Left forelimb (tissue), 1 donor: ENCODE measurements at places on chromosomes 3 and 15.

DNA sequence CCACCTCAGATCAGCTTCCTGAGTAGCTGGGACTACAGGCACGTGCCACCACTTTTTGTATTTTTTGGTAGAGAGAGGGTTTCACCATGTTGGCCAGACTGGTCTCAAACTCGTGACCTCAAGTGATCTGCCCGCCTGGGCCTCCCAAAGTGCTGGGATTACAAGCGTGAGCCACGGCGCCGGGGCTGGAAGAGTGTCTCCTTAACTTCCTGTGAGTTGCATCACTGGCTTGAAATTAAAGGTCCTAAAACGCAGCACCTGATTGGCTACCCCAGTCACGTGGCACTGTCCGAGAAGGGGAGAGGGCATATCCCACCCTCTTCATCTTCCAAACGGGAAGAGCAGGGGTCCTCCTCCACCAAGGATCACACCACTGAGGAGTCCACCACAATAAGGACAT lies 5.5 kb upstream of the FAM174B start:
- no peak for DNase-seq

GRCh38 chr3:10140996-10141546 lies 507 bp upstream of the VHL start:
- no peak for DNase-seq

GRCh38 chr3:165852191-165852590 lies 15.0 kb upstream of the BCHE start:
- no peak for DNase-seq

- DNase-seq, result no peak
Measured at GRCh38 chr3:68207327-68207726, 552.9 kb upstream of the SUCLG2 start.

DNA sequence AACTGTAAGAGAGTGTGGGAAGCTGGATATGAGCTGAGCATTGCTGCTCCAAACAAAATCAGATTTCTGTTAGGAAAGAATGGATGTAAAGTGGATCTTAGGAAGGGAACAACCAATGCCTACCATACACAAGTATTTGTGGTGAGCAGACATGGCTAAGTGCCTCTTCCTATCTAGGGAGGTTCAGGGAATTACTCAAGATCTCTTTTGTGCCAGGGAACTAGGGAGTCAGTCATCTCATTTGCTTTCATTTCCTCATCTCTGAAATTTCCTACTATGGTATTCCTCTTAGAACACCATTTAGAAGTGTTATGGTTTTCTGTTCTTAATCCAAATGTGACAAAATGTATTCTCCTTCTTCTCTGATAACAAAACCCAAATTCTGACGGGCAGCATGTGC lies 396.5 kb downstream of the FHIT start:
- DNase-seq, result no peak

DNA sequence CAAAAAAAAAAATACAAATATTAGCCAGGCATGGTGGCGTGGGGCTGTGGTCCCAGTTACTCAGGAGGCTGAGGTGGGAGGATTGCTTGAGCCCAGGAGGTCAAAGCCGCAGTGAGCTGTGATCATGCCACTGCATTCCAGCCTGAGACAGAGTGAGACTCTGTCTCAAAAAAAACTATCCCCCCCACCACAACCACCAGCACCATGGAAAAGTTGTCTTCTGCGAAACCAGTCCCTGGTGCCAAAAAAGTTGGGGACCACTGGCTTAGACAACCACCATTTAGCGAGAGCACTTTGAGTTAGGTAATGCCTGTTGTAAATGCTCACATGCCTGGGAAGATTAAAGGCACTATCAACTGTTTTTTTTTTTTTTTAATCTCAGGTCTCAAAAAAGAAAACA lies 15.4 kb downstream of the ARHGAP31 start:
- DNase-seq, result no peak

DNA sequence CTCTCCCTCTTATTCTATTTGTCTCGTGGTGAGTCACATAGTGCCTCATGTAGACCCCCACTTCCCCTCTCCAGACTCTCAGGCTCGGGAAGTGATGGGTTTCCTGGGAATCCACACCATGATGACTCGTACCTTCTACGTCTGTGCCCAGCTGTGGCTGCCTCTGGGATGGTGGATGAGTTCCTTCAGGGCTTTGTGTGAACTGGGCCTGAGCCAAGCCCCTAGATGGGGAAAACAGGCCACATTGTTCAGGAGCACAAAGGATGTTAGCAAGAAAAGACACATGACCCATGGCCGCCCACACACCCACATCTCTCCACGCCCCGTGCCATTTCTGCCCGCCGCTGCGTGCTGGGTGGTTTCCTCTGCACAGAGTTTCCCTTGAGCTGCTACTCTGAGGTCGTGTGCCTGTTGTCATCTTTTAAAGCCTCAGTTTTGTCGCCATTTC lies 10.5 kb downstream of the ISG20 start:
- DNase-seq, result no peak

- no peak for DNase-seq
Measured at GRCh38 chr3:149608987-149609386, 48.8 kb downstream of the WWTR1 start.

DNA sequence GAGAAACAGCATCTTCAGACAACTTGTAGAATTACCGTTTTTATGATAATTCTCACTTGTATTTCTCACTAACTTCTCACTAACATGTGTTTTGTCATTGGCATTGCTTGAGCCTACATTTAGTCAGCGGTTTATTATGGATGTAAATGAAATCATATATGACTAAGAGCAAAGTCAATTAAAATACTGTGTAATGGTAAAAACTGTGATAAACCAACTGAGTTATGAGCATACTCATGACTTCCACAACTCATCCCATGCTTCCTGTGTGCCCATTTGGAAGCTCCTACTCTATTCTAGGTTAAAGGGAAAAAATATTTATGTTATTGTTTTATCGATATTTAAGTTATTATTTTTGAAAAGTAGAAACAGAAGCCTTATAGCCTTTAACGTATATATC lies 12.8 kb downstream of the PXK start:
- no peak for DNase-seq

GRCh38 chr3:191366675-191367074 lies 36.3 kb upstream of the UTS2B start:
- no peak for DNase-seq

GRCh38 chr3:195057716-195058115 lies 213.2 kb downstream of the XXYLT1 start:
- peak; percentile 31 for DNase-seq

- DNase-seq, result peak; percentile 6
Measured at GRCh38 chr15:100170291-100171210, 171.2 kb downstream of the ADAMTS17 start.

DNA sequence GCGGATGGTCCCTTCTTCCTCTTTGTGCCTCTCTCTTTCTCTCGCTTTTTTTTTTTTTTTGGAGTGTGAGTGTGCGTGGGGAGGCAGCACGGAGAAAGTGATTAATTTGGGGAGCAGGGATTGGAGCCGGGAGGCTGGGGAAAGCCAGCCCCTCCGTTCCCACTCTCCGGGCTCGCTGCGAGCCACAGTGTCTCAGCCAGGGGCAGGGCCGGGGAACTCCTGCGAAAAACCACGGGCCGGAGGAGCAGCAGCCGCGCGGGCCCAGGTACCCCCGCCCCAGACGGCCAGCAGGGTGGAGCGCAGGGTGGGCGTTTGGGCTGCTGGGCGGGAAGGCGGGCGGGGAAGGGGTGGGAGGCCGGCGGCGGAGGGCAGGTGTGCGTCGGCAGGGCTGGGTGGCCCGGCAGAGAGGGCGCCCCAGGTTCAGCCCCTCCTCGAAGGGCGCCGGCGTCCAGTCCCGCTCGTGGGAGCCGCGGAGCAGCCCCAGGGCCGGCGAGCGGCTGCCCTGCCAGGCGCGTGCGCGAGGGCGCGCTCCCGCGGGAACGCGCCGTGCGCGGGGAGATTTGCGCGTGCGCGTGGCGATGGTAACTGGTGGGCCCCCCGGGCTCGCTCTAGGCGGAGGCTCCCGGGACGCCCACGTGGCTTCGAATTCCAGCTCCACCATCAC lies 1.4 kb downstream of the CHL1 start:
- no peak for DNase-seq

DNA sequence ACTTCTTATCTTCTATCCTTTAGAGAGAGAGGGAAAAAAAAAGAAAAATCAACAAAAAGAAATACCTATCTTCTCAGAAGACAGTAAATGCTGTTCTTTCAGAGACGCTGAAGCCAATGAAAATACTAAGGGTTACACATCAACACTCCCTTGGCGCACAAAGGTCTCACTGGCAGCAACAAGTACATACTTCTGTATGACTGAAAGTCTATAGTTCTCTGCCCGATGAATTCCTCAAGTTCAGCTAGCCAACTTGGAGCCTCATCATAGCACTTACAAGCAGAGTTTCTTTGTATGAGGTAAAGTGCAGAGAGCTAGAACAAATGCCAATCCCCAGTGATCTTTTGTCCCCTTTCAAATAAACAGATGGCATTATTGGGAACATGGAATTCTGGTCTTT lies 62.7 kb downstream of the CPNE4 start:
- no peak for DNase-seq

- no peak for DNase-seq
Measured at GRCh38 chr3:35800960-35801459, 161.7 kb downstream of the ARPP21 start.

GRCh38 chr3:134486577-134487041 lies 752 bp downstream of the CEP63 start:
- DNase-seq, result no peak

DNA sequence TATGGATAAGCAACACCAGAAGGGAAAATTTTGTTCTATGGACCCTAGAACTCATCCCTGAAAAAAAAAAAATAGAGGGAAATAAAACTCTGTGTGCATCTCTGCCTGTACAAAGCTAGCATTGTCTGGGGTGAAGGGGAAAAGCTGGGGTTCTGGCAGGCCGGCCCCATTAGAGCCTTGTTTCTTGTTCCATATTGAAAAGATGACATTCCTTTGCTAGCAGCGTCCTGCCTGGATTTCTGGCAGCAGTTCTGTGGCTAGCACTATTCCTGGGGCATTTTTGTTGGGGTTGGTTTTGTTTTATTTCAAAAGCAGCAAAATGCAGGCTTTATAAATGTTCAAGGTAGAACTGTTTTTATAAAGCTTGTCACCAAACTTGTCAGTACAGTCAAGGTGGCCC lies 45.2 kb downstream of the RARB start:
- no peak for DNase-seq

DNA sequence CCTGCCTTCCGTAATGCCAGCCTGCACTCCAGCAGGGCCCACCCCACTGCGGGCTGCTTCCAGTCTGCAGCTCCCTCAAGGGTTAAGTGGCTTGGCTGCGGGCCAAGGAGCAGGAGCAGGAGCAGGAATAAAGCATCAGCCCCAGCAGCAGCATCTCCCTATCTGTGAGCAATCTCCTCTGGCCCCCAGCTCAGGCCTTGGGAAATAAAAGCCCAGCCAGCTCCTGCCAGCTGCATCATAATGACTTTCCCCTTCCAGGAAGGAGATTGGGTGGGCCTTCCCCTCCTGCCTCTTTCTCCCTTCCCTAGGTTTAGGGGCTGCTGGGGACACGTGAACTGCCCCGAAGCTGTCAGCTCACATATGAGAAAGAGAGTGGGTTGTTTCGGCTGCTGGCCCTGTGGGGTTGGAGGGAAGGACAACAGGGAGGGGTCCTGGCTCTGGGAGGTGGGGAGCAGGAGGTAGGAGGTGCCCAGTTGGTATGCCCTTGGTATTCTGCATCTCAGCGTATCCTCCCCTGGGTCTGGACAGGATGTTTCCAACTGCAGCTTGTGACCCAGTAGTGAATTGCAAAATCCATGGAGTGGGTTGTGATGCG lies 34.6 kb upstream of the FGD5 start:
- DNase-seq, result no peak

DNA sequence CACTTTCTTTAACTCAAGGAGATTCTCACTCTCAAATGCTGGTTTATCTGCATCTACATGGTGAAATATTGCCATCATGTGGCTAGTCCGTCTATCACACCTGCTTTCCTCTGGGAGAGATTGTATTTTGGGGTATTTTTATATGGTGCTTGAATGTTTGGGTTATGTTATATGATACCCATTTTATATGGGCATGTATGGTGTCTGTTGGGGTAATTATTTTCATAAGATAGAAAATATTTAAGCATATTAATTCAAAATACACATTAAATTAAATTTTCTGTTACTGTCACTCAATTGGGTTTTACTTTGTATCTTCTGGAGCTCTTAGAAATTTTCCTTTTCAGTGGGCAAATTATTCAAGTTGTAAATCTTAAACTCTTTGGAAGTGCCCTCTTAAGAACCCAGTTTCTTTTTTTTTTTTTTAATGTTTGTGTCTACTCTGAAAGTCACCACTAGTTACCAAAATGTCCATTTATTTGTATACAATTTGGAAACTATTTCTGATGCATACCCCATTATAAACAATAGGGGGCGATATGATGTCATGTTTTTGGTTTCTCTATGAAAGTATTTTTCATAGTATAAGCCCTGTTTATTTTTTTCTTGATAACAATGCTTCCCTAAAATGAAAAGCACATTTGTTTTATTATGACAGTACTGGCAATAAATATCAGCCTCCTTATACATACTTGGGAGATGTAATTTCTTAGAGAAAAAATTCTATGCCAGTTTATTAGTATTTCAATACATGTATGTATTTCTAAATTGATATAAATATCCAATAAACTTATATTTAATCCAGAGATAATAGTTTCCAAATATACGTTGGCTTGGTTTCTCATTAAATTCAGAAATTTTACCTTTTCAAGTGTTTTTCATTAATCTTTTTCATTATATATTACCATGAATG lies 36.1 kb upstream of the PLSCR5 start:
- no peak for DNase-seq

DNA sequence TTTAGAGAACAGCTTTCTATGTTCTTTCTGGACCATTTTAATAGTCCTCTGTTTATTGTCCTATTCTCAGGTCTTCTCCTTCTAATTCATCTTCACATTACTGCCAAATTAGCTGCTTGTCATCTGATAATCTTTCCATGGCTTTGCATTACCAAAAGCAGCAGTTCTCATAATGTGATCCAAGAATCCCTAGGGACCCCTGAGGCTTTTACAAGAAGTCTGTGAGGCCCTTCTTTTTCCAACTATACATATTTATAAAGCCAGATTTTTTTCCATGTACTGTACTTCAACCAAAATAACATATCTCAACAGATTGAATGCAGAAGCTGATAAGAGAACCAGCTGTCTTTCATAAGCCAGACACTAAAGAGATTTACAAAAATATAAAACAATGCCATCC lies 162.5 kb upstream of the BFSP2 start:
- DNase-seq, result no peak

- DNase-seq, result peak; percentile 51
Measured at GRCh38 chr15:64912379-64913325, 950 bp downstream of the ANKDD1A start.

GRCh38 chr3:31635545-31635944 lies 102.8 kb downstream of the STT3B start:
- DNase-seq, result no peak
